ENCODE measurements at places on chromosomes 2 and 18.

- no peak for DNase-seq
Measured at GRCh38 chr2:240595381-240596079, 9.0 kb downstream of the CAPN10 start.

- no peak for DNase-seq
Measured at GRCh38 chr18:78239090-78239457, 740.5 kb upstream of the SALL3 start.

DNA sequence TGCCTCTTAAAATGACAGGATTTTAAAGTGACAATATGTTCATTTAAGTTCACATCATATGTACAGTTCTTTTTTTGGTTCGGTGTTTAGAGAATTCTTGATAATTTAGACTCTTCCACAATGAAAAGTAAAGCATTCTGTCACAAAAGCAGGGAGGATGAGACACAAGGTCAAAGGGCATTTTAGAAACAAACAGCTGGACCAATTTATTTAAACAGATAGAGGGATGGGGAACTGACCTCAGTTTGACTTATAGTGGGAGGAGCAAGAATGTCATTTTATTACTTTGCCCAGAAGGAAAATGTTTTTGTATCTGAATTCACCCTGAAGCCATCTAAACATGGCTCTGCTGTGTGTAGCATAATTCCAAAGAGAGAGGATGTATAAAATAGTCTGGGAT, 128.5 kb downstream of the MEIS1 start:
- DNase-seq: no peak

GRCh38 chr2:195842932-195843331, 185.9 kb downstream of the SLC39A10 start:
- DNase-seq: no peak

DNA sequence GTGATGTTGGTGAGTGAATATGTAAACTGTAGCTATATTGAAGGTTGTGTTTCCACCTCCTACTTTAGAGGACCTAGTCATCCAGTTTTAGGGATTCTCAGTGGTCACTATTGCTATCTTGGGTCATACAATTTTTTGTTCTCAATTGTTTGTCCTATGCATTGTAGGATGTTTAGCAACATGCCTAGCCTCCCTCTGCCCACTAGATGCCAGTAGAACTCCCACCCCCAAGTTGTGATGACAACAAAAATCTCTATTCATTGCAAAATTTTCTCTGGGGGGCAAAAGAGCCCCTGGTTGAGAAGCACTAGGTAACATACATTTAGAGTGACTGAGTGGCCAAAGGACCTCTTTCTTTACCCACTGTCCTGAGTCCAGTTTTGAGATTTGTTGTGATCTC, 87.3 kb downstream of the LRRTM4 start:
- DNase-seq: no peak

DNA sequence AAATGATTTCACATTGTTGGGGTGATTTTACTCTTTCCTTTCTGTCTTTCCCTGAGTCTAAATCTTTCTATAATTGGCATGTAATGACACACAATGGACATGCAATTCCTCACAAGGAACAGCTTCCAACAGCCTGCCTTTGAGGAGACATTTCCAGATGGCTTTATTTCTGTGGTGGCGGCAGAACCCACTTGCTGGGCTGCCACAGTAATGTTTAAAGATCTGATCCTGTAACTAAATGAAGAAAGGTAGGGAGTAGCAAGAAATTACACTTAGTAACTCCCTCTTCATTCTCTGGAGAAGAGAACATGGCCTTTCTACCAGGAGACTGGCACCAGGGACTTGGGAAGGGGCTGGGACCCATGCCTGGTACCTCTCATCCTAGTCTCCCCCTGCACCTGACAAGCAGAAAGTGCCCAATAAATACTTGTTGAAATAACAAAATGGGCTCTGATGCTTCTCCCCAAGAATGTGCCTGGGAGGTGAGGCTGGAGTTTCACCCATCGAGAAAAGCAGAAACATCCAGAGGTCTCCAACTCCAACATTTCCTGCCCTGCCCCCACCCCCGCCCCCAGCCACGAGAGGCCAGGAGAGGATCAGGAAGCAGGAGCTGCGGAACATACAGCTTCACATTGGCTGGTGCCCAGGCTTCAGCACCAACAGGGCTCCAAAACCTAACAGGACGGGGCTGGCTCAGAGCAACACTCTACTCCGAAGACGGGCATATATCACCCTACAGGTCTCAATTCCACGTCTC, 92.1 kb downstream of the PXDN start:
- no peak for DNase-seq

GRCh38 chr2:174023591-174024523, 58.7 kb upstream of the SP3 start:
- DNase-seq: peak; percentile 80

- DNase-seq: no peak
Measured at GRCh38 chr2:86790676-86791572, at the start of gene CD8A. Gene CD8A, minus strand, starts transcription at chr2:86790913. Its CDS starts 88 bp downstream, at chr2:86790825.

DNA sequence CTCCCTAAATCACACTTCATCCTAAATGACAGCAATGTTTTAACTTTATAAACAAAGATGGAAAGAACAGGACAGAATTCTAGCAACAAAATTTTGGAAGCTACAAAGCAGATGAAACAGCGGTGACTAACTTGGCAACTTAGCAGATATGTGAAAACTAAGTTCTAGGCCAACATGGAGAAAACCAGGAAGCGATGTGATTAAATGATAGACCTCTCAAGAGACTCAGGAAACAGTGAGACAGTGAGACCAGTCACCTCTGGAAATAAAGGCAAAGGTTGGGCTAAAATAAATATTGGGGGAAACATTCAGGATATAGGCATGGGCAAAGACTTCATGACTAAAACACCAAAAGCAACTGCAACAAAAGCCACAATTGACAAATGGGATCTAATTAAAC, 24.4 kb upstream of the ZBTB7C start:
- no peak for DNase-seq

DNA sequence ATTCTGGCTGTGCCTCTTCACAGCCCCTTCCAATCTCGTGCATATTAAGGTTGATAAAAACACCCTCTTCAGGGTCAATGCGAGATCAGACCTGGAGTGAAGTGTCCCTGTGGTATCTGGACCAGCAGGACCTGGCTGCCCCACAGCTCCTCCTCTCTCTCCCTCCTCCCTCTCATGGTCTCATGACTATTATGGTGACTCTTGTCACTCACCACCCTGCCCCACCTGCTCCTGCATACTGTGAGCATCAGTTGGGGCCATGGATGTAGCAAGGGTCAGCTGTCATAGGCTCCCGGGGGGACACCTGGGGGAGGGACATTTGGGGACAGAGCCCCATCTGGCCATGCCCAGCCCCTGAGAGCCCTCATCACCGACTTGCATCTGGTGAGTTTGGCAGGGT, 50.2 kb downstream of the ODC1 start:
- no peak for DNase-seq
